ENCODE measurements at places on chromosomes 3 and 15. TPM values are rescaled to one million over a fixed set of nuclear protein-coding genes. Genes with fewer than 3 reads are reported as not detected.

NEK10 gene
- 2.0 TPM for total RNA-seq

AHSG gene
- total RNA-seq: not detected

PRICKLE2 gene
- total RNA-seq: 12.5 TPM

DNA sequence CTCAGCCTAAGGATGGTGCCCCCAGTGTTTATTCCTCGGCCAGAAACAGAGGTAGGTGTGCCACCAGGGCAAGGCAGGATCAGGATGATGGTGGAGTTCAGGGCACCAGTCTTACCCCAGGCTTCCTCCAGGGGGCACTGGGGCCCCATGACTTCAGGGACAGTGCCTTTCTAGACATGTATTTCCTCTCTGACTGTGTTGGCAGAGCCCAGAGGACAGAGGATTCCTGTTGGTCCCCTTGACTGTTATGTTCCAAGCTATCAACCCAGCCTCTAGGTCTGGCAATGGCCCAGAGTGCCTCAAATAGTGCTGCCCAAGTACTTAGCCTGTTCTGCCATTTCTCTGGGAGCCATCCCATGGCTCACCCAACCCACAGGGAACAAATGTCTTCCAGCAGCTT, 2.8 kb downstream of the HEMK1 start:
- H3K4me1 ChIP-seq: no peaks in the 10 kb centered on the region
- H3K4me3 ChIP-seq: no peak overlapping the region
- no peaks in the 10 kb centered on the region for H3K36me3 ChIP-seq
- H3K27me3 ChIP-seq: peaks cover under 1% of the 10 kb centered on the region

DNA sequence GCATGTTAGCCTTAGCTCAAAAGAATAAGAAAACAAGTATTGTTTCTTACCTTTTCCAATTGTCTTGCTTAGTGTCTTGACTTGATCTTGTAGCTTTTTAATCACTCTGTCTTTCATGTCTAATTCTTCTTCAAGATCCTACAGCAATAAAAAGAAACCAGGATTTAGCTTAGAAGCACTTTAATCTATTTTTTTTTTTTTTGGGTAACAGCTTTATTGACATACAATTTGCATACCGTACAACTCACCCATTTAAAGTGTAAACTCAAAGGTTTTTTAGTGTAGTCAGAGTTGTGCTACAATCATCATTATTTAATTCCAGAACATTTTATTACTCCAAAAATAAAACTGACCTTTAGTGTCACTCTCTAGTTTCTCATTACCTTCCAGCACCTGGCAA, 23.4 kb upstream of the GNB5 start:
- no peaks in the 10 kb centered on the region for H3K36me3 ChIP-seq
- no peaks in the 10 kb centered on the region for H3K4me1 ChIP-seq
- no peak overlapping the region for H3K27ac ChIP-seq

DNA sequence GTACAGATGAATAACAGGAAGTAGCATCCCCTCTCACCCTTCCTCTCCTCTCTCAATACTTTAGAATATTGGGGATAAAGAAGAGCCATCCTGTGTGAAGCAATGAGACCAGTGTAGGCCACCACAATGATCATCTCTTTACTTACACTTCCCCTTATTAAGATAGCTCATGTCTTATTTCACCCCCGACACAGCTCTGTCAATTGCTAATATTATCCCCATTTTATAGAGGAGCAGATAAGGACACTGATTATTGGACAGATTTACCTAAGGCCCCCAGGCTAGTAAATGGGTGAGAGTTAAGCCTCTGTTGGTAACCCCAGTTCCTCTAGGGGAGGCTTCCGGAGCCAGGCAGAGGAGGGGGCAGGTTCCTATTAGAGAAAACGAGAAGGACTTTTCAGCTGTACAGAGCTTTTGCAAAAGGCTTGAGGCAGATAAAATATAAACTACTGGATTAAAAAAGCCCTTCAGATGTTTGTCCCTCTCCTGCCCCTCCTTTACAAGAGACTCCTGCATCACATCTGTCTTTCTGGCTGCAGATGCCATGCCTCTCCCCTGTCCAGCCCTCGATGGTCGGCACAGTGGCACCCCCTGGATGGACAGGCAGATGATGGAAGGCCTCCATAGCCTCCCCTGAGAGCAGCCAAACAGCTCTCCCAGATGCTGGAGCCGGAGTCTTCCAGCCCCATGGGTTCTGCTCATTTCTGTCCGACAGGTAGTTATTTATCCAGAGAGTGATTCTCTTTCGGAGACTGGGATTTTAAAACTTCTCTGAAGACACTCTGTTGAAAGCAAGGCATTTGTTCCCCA, 49.4 kb upstream of the LCTL start:
- H3K4me3 ChIP-seq: no peak overlapping the region
- no peaks in the 10 kb centered on the region for H3K36me3 ChIP-seq
- no peak for DNase-seq
- H3K4me1 ChIP-seq: peaks cover 25% of the 10 kb centered on the region
- no peak overlapping the region for H3K27ac ChIP-seq
- no peaks in the 10 kb centered on the region for H3K27me3 ChIP-seq
